ENCODE measurements at places on chromosomes 6 and 20.

DNA sequence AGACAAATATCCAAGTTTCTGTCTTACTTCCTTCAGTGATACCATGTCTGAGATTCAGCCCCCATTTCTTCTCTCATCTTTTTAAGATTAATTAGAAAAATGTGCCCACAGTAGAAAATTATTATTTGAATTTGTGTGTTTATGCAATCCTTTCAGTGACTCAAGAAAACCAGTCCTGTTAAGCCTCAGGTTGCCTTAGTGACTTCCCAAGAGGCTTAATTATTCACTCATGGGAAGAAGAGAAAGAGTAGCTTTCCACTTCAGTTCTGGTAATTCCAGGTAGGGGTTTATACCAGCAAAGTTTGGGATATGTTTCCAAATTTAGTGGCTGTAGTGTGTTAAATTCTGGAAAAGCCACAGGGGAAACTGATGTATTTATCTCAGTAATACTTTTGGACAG lies 149.1 kb downstream of the RIMS1 start:
- no peak for DNase-seq

DNA sequence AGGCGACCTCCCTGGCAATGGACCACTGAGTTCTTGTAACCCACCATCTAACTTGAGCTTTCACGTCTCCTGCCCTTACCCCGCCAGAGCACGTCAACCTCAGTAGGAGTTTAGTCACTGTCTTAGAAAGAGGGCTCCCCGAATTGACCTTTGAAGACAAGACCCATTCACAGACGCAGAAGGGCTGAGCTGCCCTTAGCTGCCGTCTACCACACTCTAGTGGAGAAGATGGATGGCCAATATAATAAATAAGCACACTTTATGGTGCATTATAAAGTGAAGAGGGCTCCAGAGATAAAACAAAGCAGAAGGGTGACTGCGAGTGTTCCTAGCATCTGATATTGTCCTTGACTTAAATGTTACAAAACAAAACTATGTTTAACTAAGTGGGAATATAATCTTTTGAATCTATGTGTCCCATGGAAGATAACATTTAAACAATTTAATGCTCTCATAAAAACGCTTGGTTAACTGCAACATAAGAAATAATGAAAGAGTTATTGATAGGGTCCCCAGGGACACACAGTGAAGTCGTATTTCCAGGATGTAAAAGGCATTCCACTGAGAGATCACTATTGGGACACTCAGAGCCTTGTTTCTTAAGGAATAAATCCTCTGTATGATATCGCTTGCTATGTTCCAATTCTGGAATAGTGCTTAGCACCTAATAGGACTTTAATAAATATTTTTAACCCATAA lies 261.1 kb downstream of the THBS2 start:
- no peak for DNase-seq

DNA sequence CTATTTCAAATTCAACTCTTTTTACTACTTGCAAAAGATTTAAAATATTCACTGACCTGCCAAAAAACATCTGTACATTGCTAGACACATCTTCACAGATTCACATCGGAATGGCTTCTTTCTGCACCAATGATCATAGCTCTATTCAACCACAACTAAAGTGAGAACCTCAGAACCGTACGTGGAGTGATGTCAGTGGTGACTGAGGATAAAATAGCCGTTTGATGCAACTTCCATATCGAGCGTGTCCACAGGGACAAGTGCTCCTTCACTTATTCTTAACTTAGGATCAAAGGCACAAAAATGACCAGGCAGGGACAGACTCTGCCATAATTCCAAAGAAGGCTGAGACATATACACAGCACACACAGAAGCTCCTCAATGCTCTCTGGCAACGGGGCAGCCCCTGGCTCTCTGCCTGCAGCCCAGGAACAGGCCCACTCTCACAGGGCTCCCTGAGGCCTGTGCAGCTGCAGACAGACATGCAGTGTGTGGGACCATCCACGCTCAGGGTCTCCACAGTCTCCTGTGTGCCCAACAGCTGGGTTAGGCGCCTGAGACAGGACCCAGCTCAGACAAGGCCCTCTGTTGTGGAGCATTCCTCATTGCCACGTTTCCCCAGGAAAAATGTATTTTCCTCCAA lies 22.8 kb downstream of the FYN start:
- DNase-seq: no peak

- DNase-seq: no peak
These were observed 600 bp downstream of the XPO5 start for GRCh38 chr6:43575105-43575771.

- DNase-seq: no peak
These were observed 121.7 kb downstream of the MRPL14 start for GRCh38 chr6:44005507-44005903.

DNA sequence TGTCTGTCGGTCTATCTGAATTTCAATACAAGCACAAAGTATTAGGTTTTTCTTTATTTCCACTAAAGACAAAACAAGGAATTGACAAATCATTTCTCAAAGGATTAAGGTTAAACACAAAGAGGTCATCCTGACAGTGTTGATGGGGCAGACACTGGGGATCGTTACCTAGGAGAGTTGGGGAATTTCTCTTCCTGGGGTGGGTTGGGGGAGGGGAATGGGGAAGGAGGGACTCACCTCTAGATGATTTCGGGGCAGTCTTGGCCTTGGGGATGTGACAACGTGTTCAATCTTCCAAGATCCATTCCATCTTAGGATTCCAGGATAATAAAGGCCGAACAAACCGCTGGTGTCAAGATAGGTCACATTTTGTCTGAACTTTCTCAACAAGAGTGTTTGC lies 35.4 kb upstream of the FOXA2 start:
- DNase-seq: no peak

DNA sequence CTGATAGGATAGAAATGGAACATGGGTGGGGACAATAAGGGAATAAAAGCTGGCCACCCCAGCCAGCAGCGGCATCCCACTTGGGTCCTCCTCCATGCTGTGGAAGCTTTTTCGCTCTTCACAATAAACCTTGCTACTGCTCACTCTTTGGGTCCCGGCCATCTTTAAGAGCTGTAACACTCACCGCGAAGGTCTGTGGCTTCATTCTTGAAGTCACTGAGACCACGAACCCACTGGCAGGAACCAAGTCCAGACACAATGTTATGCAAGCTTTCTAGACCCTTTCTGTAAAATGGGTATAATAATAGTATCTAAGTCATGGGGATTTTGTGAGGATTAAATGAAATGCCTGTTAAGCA lies 48.9 kb upstream of the EZR start:
- no peak for DNase-seq

- no peak for DNase-seq
These were observed 40.7 kb upstream of the PBOV1 start for GRCh38 chr6:138258991-138259390.

DNA sequence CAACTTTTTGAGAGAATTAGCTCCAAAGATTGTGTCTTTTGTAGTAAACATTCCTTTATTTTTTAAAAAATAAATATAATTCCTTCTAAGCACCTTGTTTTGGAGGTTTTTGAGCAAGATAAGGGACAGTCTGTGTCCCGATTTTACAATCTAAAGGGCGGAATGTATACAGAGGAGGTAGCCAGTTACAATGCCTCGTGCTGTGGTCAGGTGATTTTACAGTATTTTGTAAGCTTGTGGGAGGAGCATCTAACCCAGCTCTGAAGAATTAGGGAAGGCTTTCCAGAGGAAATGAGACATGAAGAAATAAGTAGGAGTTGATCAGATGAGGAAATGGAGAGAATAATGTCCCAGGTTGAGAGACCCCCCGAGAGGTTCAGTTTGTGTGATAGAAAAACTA lies 1.3 kb downstream of the HINT3 start:
- DNase-seq: no peak

DNA sequence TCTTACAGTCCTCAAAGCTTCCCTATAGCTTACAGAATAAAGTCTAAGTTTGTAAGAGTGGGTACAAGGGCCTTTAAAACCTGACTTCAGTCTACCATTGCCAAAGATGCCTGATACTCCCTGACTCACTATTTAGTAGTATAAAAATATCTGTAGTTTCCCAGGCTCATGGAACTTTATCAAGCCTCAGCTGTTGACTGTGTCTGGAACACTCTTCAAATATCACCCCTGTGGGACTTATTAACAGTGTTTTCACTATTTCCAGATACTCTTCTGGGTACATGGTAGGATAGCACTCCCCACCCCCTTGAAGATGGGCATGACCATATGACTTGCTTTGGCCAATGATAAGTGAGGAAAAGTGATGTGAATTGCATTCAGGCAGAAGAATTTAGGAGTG lies 105.3 kb upstream of the TENT5A start:
- no peak for DNase-seq

DNA sequence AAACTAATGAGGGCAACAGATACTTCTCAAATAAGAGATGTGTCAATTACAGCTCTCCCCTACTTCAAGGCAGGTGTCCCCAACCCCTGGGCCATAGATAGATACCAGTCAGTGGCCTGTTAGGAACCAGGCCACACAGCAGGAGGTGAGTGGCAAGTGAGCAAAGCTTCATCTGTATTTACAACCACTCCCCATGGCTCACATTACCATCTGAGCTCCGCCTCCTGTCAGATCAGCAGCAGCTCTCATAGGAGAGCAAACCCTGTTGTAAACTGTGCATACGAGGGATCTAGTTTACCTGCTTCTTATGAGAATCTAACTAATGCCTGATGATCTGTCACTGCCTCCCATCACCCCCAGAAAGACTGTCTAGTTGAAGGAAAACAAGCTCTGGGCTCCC lies 422.1 kb downstream of the GJA1 start:
- no peak for DNase-seq

DNA sequence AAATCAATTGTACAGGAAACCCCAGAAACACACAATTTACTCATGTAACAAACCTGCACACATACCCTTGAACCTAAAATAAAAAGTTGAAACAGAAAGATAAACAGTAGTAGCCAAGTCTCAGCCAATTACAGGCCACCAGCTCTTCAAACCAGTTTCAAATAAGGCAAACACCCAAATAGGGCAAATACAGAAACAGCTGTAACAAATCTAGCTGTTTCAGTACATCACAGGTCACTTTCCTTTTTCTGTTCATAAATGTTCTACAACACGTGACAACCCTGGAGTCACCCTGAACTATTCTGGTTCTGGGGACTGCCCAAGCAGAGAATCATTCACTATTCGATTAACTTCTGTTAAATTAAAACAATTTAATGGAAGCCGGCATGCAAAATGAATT lies 329.0 kb downstream of the GJA1 start:
- DNase-seq: no peak

DNA sequence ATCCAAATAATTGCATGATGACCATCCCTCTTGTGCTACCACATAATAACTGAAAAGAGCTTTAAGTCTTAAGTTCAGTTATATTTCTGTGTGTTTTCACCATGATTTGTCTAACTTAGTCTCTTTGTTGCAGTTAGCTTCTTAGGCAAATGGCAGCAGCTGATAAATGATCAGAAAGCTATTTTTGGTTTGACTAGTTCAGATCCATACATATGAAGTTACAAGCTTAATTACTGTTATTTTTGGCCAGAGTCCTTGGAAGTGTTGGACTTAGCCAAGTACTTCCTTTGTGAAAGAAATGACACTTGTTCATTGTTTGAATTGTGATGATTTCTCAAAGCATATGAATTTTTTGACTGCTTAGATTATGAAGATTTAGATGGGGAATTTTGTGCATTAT lies 54.2 kb downstream of the HIVEP1 start:
- no peak for DNase-seq

DNA sequence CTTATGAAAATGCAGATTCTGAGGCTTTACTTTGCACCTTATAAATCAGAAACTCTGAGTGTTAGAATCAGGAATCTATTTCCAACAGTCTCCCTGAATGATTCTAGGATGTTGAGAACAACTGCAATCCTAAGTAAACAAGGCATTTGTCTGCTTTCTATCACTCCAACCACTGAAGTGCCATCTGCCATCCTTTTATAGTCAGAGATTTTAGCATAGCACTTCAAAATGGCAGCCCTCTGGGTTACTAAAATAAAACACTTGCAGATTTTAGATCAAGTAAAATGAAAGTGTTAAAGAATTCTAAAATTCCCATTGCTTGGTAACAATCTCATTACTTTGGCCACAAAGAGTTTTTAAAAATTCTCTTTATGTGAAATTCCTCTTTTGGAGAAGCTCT lies 258.9 kb downstream of the CD109 start:
- no peak for DNase-seq

GRCh38 chr20:21395666-21396598 lies 1.4 kb downstream of the NKX2-4 start:
- DNase-seq: no peak

DNA sequence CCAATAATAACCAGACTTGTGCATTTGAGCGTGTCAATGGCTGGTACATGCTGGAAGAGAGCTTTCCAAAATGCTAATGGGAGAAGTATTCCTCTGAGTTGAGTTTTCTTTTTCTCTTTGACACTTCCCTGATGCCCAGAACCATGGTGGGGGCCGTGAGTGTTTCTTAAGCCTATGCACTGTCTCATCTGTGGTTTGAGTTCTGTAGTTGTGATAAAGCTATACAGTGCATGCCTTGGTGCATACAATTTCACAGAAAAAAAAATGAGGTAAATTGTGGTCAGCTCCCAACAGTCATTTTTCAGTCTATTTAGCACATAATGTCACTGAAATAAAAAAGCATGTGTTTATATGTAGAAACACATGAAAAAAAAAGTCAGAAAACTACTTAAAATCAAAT lies 204.8 kb downstream of the HDGFL1 start:
- no peak for DNase-seq

DNA sequence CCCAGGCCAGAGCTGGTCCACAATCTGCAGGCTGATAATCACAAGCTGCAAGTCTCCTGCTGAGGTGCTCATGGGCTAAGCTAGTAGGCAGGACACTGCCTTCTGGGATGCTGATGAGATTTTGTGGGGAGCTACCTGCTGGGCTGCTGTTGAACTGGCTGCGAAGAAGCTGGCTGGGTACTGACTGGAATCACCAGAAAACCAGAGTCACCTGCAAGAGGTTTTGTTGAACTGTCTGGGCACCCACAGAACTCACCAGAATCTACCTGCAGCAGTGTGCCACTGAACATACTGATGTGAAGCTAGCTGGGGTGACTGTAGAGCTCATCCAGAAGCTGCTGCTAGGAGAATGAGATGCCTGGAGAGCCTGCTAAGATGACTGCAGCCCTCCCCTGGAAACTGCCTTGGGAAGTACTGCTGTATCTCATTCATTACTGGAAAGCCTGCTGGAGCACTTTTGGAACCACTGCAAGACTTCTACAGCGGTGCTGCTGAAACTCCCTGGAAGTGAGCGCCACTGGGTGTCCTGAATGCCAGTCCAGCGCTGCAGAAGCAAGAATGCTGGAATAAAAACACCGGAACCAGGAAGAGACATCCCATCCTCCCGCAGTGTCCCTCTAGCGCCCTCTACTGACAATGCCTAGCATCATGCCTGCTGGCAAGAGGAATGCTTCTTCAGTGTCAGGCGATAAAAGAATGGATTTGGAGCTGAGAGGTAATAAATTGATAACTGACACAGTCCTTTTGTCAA lies 64.9 kb upstream of the ARHGAP18 start:
- DNase-seq: no peak

Data from cerebellar nuclear complex (tissue), 1 donor.